Skin of body (tissue), 3 donors: ENCODE measurements at places on chromosomes 6 and 20. TPM values are rescaled to one million over a fixed set of nuclear protein-coding genes. Genes with fewer than 3 reads are reported as not detected.

GRCh38 chr20:20012541-20012940 lies 4.6 kb upstream of the NAA20 start:
- DNase-seq, result no peak

DNA sequence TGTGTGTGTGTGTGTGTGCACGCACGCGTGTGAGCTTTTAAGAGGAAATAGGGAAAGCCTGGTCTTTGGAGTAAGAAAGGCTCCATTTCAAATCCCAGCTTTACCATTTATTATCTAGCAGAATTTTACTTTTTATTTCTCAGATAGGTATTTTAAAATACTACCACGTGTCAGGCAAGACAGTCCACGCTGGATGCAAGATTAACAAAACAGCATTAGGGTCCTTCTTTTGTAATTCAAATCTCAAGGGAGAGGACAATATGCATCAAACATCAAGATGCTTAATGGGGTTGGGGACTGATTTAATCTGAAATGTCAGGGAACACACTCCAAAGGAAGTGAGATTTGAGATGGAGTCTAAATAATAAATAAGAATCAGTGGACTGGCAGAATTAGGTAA lies 768.8 kb downstream of the PHF3 start:
- DNase-seq, result no peak

GRCh38 chr6:136784271-136784664 lies 8.0 kb downstream of the MAP3K5 start:
- DNase-seq, result no peak

DNA sequence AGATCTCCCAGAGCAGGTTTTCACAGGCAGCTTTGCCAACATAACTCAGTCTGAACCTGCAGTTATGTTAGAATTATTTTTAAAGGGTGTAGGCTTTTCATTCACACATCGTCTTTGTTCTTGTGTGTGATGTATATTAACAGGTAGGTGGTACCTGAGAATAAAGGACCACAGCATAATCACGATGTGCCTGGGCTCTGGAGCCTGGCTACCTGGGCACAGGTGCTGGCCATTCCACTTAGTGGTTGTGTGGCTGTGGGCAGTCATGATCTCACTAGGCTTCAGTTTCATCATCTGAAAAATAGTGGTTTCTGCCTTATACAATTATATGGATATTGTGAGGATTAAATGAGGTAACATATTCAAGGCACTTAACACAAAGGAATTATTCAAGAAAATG lies 6.4 kb downstream of the CD109 start:
- DNase-seq, result no peak

The TAAR1 gene
- not detected for total RNA-seq

The PRSS35 gene
- 4.4 TPM for total RNA-seq

The CLPSL2 gene
- not detected for total RNA-seq

The CLDN20 gene
- 0.30 TPM for total RNA-seq
